HepG2 (cell line): ENCODE measurements at places on chromosomes 7 and 10. TPM values are rescaled to one million over a fixed set of nuclear protein-coding genes. Genes with fewer than 3 reads are reported as not detected.

DNA sequence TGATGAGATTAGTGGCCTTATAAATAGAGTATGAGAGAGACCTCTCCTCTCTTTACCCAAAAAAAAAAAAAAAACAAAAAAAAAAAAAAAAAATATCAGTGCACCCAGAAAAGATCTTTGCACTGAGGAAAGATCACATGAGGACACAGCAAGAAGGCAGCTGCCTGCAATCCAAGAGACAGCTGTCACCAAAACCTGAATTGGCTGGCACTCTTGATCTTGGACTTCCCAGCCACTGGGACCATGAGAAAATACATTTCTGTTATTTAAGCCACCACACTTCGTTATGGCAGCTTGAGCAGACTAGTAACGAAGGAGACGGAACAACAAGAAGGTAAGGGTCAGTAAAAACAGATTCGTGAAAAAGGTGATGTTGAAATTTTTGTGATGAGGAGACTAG lies 47.0 kb downstream of the TMEM106B start:
- H3K27ac ChIP-seq: no peak overlapping the region
- no peaks in the 10 kb centered on the region for H3K27me3 ChIP-seq
- no peaks in the 10 kb centered on the region for H3K36me3 ChIP-seq
- no peak overlapping the region for H3K4me3 ChIP-seq
- DNase-seq: no peak

GRCh38 chr7:71695186-71695585 lies 563.2 kb downstream of the GALNT17 start:
- H3K27me3 ChIP-seq: no peaks in the 10 kb centered on the region
- H3K36me3 ChIP-seq: no peaks in the 10 kb centered on the region
- no peak overlapping the region for H3K27ac ChIP-seq
- no peaks in the 10 kb centered on the region for H3K4me1 ChIP-seq
- DNase-seq: no peak

DNA sequence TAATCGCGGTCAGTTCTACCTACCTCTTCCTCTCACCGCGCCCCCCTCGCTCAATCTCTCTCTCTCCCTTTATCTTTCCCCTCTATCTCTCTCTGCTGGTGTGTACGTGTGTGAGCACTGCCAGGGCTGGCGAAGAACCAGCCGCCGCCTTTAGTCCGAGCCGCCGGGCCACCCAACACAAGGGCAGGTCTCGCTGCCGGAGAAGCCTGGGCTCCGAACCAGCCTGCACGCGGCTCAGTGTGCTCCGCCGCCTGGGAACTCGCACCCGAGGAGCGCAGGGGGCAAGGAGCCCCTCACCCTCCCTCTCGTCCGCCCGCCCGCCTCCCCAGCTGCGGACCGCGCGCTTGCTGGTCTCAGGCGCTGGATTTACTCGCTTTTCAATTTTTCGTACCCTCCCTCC lies 1.7 kb downstream of the NXPH1 start:
- peaks cover 33% of the 10 kb centered on the region; the same call in 2 of the 3 replicates for H3K27me3 ChIP-seq
- DNase-seq: no peak
- H3K4me1 ChIP-seq: peaks cover 25% of the 10 kb centered on the region
- no peak overlapping the region for H3K27ac ChIP-seq
- H3K36me3 ChIP-seq: no peaks in the 10 kb centered on the region

PON3 gene
- total RNA-seq: 14.1 and 23.6 TPM in 2 replicates

VWDE gene
- total RNA-seq: 0.14 and 0.27 TPM in 2 replicates

ADIRF gene
- total RNA-seq: 0.40 and 0.44 TPM in 2 replicates

DNA sequence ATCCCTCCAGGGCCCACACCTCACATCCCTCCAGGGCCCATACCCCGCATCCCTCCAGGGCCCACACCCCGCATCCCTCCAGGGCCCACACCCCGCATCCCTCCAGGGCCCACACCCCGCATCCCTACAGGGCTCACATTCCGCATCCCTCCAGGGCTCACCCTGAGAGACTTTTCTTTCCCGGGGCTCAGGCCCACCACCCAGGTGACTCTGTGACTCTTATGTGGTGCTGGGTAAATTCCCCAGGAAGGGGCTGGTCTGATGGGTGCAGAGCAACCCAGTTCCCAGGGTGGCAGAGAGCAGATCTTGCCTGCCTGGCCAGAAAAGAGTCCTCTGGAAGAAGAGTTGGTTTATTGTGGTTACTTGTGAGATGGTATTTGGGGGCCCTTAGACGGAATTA lies 290.7 kb downstream of the TCERG1L start:
- H3K36me3 ChIP-seq: no peaks in the 10 kb centered on the region
- H3K4me3 ChIP-seq: no peak overlapping the region
- H3K4me1 ChIP-seq: no peaks in the 10 kb centered on the region; the same call in 1 of the 2 replicates
- no peak for DNase-seq
- H3K27me3 ChIP-seq: peaks cover 11% of the 10 kb centered on the region; the same call in 1 of the 3 replicates
- no peak overlapping the region for H3K27ac ChIP-seq

PTF1A gene
- not detected in 2 replicates for total RNA-seq

GRCh38 chr7:87107949-87108776 lies 44.1 kb upstream of the DMTF1 start:
- no peak for DNase-seq
- H3K27me3 ChIP-seq: no peaks in the 10 kb centered on the region
- H3K4me1 ChIP-seq: no peaks in the 10 kb centered on the region
- H3K36me3 ChIP-seq: no peaks in the 10 kb centered on the region

CSGALNACT2 gene
- 3.3 and 3.6 TPM in 2 replicates for total RNA-seq

- H3K4me3 ChIP-seq: peak overlapping the region; percentile 53; the same call in 1 of the 2 replicates
- peak overlapping the region; percentile 75 for H3K27ac ChIP-seq
Observed at GRCh38 chr10:67883710-67884312, 645 bp upstream of the SIRT1 start.

GRCh38 chr10:3763035-3763456 lies 22.0 kb downstream of the KLF6 start:
- H3K4me1 ChIP-seq: peaks cover 77% of the 10 kb centered on the region
- no peak for DNase-seq
- no peaks in the 10 kb centered on the region for H3K27me3 ChIP-seq
- no peak overlapping the region for H3K4me3 ChIP-seq
- H3K36me3 ChIP-seq: no peaks in the 10 kb centered on the region

- no peaks in the 10 kb centered on the region for H3K27me3 ChIP-seq
- H3K4me3 ChIP-seq: no peak overlapping the region
- no peak for DNase-seq
- H3K4me1 ChIP-seq: 0 out of 2 replicates have a peak, but pooled peaks cover 10% of the 10 kb centered on the region
Observed at GRCh38 chr7:1893451-1893850, 223.4 kb downstream of the ELFN1 start.

HOXA4 gene
- total RNA-seq: 1.8 and 2.4 TPM in 2 replicates

TAS2R39 gene
- total RNA-seq: not detected in 2 replicates

GRCh38 chr10:110803830-110804338 lies 67.8 kb upstream of the PDCD4 start:
- peak overlapping the region; percentile 12; the same call in 1 of the 2 replicates for H3K4me3 ChIP-seq
- H3K4me1 ChIP-seq: peaks cover 22% of the 10 kb centered on the region
- H3K27ac ChIP-seq: no peak overlapping the region
- DNase-seq: peak; percentile 45

GRCh38 chr7:148394582-148394981 lies 196.0 kb upstream of the C7orf33 start:
- H3K4me1 ChIP-seq: no peaks in the 10 kb centered on the region
- H3K27me3 ChIP-seq: no peaks in the 10 kb centered on the region
- H3K4me3 ChIP-seq: no peak overlapping the region
- H3K27ac ChIP-seq: no peak overlapping the region
- H3K36me3 ChIP-seq: no peaks in the 10 kb centered on the region

DNA sequence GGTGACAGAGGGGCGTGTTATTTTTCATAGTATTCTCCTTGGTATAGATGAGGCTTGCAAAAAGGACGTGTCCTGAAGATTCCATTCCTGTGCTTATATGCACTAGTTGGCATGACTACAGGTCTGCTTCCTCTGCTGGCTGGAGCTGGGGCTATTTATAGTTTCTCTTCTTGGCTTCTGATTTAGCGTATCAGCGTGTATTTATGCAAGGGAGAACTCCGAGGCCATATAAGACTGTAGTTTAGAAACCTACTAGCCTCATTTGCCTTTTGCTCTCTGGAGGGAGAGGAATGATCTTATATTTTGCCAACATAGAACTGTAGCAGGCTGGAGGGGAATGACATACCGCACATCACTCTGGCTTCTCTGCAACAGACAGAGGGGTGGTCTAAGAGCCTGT lies 39.7 kb downstream of the CACNB2 start:
- H3K27me3 ChIP-seq: no peaks in the 10 kb centered on the region
- no peak for DNase-seq
- H3K4me3 ChIP-seq: no peak overlapping the region
- H3K36me3 ChIP-seq: no peaks in the 10 kb centered on the region
- H3K4me1 ChIP-seq: no peaks in the 10 kb centered on the region

- H3K27ac ChIP-seq: no peak overlapping the region
- H3K36me3 ChIP-seq: no peaks in the 10 kb centered on the region
- no peaks in the 10 kb centered on the region for H3K4me1 ChIP-seq
- DNase-seq: no peak
- peaks cover 16% of the 10 kb centered on the region; the same call in 1 of the 3 replicates for H3K27me3 ChIP-seq
Observed at GRCh38 chr7:71131256-71132126, 453 bp upstream of the GALNT17 start.

GRCh38 chr7:95396136-95397032 lies at the start of gene PON3:
PON3 (minus strand) TSS chr7:95396375; CDS start chr7:95396350, 25 bp downstream.
- H3K27ac ChIP-seq: peak within 1 kb of the TSS; percentile 76
- H3K36me3 ChIP-seq: no peaks in the 10 kb centered on the region; the same call in 1 of the 2 replicates
- DNase-seq: peak; percentile 68
- H3K27me3 ChIP-seq: no peaks in the 10 kb centered on the region; the same call in 2 of the 3 replicates
- peak within 1 kb of the TSS; percentile 92 for H3K4me3 ChIP-seq
- peaks cover 32% of the 10 kb centered on the region for H3K4me1 ChIP-seq

DNA sequence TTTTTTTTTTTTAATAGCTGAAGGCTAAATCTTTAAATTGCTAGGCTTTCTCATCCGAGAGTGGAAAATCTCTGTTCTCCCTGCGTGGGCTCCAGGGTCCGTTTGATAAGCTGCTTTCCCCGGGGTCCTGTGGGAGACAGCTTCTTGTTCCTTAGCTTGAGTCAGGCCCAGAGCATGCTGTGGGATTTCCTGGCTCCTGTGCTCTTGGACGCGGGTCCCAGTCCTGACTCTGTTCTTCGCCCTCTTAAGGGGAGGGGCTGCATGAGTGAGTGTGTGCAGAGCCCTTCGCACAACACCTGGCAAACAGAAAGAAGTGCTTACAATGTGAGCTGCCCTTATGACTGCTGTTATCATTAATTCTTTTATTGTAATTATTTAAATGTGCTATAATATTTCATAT lies 133.5 kb downstream of the TACC2 start:
- H3K4me3 ChIP-seq: no peak overlapping the region
- peaks cover 25% of the 10 kb centered on the region for H3K4me1 ChIP-seq
- H3K27ac ChIP-seq: no peak overlapping the region
- H3K36me3 ChIP-seq: peaks cover 4% of the 10 kb centered on the region; the same call in 1 of the 2 replicates

LIPJ gene
- total RNA-seq: not detected in 2 replicates

ADGRA1 gene
- total RNA-seq: not detected in 2 replicates

GRCh38 chr7:38950309-38950708 lies 27.4 kb upstream of the POU6F2 start:
- no peaks in the 10 kb centered on the region for H3K27me3 ChIP-seq
- H3K4me1 ChIP-seq: no peaks in the 10 kb centered on the region
- no peaks in the 10 kb centered on the region for H3K36me3 ChIP-seq
- no peak overlapping the region for H3K4me3 ChIP-seq
- H3K27ac ChIP-seq: no peak overlapping the region
- DNase-seq: no peak

FAM25G gene
- total RNA-seq: not detected in 2 replicates

COL1A2 gene
- not detected in 2 replicates for total RNA-seq

GRCh38 chr10:20891338-20891714 lies 5.8 kb downstream of the NEBL start:
- no peaks in the 10 kb centered on the region for H3K27me3 ChIP-seq
- no peaks in the 10 kb centered on the region for H3K4me1 ChIP-seq

DNA sequence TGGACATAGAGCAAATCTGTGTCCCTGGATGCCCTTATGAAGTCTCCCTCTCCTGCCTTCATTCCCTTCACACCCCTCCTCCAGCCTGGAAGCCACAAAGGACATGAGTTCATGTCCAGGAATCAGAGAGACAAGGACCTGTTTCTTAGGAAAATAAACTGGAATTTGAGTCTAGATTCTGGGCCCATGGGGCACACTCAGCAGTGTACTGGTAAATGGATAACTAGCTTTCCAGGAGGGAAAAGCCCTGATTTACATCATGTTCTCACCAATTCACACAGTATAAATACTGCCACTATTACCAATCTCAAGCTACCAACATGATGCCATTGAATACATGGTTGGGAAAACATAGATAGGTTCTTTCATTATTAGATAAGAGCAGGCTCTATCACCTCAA lies 9.9 kb downstream of the FAM237B start:
- no peak overlapping the region for H3K4me3 ChIP-seq
- no peaks in the 10 kb centered on the region for H3K36me3 ChIP-seq
- no peak overlapping the region for H3K27ac ChIP-seq
- no peaks in the 10 kb centered on the region for H3K27me3 ChIP-seq
- peak; percentile 2 for DNase-seq
